ENCODE measurements at places on chromosomes 1 and 21.
A peak's percentile ranks its signal among the peaks of the same experiment; 100 is the strongest.

GRCh38 chr1:84823511-84823910 lies 69.5 kb downstream of the LPAR3 start:
- DNase-seq, result peak; percentile 55

DNA sequence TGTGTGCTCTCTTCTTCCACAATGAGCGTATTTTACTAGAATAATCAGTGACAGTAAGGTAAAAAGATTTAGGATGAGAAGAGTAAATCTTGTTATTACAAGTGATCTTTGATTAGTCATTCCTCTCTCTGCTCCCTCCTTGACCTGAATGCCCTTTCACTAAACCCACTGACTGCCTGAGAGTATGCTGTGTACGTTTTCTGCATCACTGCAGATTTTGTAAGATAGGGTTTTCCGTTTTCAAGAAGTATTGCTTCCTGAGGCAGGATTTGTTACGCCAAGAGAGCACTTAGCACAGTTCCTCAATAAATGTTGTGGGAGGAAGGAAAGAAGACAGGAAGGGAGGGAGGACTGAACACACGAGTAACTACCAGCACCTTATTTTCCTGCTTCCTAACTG lies 7.7 kb upstream of the LAMB3 start:
- peak; percentile 70 for DNase-seq

- no peak for DNase-seq
Measured at GRCh38 chr1:224670506-224670905, 54.4 kb downstream of the CNIH3 start.

DNA sequence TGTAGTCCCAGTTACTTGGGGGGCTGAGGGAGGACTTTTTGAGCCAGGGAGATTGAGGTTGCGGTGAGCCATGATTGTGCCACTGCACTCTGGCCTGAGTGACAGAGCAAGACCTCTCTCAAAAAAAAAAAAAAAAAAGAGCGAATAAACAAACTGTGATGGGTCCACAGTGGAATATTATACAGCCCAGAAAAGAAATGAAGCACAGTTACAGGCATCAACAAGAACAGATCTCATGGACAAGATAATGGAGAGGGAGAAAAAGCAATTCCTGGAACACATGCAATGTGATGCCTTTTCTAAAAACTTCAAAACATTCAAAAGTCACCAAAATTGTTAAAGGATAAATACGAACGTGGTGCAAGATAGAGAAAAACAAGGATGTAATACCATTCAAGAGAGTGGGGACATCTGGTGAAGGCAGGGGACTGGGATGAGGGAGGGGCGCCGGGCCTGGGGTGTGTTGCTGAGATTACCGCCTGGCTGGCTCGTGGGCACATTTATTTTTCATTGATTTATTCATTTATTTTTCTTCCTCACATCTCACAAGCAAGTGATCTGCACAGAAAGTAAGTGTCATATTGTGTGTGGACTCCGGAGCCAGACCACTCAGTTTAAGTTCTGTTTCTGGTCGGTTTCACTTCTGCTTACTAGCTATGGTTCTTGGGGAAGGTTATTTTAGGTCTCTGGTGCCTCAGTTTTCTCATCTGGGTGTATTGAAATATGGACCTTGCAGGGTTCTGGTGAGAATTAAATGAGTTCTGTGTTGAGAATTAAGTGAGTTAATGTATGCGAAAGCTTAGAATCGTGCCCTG lies 30.1 kb downstream of the ABCG1 start:
- DNase-seq, result no peak

GRCh38 chr21:29697555-29698193 lies 242.1 kb downstream of the GRIK1 start:
- no peak for DNase-seq

DNA sequence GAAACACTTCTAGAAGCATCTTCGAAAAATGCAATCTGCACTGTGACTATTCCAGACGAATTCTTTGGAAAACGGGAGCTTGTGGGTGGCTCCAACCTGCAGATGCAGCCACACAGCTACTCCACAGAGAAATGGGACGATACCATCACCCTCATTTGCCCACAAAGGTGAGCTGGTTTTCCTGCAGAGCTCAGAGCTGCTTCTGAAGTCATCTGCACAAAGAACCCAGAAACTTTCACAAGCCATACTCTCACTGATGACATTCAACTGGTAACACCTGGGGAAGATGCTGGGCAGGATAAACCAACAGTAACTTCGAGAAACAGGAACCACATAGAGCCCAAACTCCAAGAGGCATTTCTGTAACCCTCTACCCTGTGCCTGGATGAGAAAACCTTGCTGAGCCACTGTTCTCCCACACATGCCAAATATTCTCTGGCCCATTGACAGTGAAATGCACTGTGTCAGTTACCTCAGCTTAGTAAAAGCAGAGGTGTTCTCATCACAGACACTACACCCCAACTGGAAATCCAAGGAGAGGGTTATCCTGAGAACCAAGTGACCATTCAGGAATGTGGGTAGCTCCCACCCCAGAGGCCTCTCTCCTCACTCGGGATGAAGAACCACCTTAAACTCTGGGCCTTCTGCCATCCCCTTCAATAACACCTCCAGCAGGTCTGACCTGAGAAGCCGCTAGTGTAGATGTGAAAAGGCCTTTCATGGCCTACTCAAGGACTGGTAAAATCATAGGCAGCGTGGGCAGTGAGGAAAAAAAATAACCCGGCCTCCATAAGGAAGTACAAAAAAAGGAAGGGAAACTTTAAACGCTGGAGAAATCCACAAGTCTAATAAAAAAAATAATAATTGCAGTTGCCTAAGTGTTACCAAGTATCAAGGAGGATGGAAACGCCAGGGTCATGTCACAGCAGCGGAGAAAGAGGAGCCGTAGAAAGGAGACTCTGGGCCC lies 56.7 kb downstream of the HSF2BP start:
- DNase-seq, result no peak

DNA sequence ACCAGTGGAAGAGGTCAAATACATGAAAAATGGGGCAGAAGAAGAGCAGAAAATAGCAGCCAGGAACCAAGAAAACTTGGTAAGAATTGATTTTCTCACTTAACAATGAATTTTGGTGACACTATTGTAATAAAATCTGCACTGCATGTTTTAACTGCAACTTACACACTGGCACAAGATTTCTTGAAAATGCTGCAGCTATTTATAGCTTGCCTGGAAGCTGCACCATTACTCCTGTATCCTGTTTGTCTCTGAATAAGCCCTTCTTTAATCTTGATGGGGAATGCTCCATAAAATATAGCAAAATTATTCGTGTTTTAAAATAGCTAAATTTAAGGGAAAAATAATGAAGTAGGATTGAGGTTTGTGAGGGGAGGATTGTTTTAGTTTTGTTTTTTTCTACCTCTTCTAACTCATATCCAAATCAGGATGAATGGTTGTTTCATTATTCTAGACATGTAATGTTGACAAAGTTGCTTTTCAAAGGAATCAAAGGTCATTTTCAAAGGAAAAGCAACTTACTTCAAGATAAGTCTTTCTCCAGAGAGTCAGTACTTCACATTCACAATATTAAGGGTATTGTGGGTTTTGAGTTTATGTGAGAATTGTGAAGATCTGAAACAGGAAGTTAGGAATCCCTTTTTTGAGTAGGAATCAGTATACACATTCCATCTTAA lies 120.9 kb downstream of the C1orf21 start:
- peak; percentile 33 for DNase-seq

GRCh38 chr1:222165629-222166028 lies 382.3 kb downstream of the HHIPL2 start:
- peak; percentile 5 for DNase-seq

GRCh38 chr1:22203335-22203734 lies 60.4 kb upstream of the WNT4 start:
- DNase-seq, result no peak

- DNase-seq, result no peak
Measured at GRCh38 chr1:204713541-204713940, 28.0 kb upstream of the LRRN2 start.

GRCh38 chr1:152964536-152964935 lies 5.9 kb upstream of the SPRR4 start:
- DNase-seq, result no peak

DNA sequence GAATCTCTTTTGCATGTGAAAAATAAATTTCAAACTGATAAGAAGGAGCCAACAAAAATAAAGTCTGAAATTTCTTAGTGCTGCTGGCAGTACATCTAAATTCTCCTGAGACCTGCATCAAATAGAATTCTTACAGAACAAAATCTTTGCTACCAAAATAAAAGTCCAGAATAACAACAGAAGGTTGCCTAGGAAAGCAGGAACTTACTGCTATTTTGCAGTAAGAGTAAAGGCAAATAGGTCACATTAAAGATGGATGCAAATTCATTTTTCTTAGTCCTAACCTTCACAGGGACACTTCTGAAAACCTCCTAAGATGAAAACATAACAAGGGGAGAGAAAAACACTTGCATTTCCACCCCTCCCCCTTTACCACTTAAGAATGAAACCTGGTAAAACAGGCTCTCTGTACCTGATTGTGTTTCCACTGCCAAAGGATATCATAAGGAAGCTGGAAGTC lies 59.0 kb downstream of the RUSC1 start:
- peak; percentile 25 for DNase-seq

GRCh38 chr1:180231936-180232335 lies 1.9 kb downstream of the LHX4 start:
- DNase-seq, result no peak

DNA sequence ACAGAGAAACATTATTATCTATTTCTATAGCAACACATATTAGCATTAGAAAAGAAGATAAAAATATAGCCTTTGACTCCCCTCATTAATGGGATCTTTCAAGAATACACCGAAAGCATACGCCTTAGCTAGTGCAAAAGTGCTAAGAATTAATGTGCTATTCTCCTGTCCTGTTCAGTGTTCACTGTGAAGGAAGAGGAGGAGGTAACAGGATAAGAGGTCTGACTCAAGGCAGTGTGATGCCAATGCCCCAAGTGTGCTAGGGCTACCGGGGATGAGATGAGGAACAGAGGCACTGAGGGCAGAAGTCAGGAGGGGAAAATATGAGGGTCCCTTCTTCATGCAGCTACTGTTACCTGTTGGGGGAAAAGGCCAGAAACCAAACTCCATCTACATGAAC lies 43.5 kb downstream of the USP24 start:
- DNase-seq, result no peak

DNA sequence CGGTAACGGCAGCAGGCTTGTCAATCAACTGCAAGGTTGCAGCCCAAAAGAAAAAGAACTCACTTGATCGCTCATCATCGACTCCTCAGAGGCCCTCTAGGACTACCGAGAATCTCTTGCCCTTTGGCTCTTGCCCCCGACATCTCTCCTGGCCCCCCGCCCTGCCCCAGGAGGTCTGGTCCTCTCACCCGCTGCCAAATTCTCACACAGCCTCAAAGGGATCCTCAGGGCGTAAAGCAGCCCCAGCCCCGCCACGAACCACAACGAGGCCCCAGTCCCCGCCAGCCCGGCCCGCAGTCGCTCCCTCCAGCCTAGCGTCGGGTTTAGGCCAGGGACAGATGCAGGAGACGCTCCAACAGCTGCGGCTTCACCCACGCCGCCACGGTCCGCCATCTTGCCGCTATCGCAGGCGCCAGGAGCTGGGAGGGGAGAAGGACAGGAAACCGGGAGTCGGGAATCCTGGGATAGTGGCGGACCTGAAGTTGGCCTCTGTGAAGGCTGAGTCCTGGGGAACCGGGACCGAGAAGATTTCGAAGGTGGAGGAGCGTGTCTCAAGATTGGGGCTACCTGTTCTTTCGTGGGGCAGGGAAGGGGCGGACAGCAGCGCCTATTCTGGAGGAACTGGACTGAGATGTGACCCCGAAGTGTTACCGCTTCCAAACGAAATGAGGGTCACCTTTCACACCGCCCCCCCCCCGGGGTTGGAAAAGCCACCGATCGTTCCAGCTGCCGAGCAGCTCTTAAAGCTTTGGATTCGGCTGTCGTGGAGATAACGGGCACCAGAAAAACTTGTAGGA lies at the start of gene ST7L:
TSS of gene ST7L (minus strand) at position 421 of the 797 bp plus-strand sequence. CDS start at position 393, 28 bp downstream.
- peak; percentile 76 for DNase-seq

- no peak for DNase-seq
Measured at GRCh38 chr1:217895841-217896240, 264.7 kb downstream of the SPATA17 start.

- no peak for DNase-seq
Measured at GRCh38 chr1:155293086-155293749, 8.0 kb downstream of the PKLR start.

DNA sequence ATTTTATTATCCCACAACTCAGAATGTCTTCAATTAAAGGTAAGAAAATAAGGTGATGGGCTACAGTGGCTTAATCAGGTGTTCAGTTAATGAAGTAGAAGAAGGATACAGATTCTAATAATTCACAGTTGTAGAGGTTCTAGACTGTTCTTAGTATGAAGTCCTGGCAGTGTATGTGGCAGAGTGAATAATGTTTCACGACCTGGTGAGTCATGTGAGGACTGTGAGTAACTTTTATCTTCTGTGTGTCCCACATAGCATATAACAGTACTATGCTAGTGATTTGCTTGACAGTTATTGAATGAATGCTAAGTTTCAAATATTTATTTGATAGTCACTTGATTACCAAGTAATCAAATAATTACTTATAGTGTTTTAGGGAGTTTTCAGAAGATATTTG lies 20.0 kb downstream of the SLC16A4 start:
- DNase-seq, result peak; percentile 66

DNA sequence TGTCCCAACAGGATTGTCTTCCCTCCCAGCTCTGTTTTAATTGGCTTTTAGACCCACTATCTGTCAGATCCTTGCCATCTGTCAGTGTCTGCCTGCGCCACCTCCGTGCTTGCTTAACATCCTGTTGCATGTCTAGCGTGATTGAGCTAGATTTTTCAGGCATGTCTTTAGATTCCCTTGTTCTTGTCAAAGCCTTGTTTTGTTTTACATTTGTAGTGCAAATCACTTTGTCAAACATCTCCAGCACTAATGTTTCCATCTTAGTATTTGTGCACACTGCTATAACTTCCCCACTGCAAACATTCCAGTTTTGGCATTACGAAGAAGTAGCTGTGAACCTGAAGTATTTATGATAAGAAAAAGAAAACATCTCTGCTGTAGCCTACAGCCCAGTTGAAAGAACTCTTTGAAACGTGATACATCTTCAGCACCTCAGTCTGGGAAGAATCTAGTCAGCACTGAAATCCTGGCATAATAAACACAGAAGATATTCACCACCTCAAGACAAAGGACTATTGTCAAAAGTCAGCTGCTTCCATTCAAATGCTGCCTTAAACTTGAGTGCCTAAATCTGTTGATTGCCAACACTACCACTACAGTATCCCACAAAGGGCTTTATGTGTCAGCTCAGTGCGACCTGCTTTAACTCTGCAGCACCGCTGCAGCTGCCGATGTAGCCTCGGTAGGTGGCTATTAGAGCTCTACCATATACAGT lies 105.0 kb downstream of the FNBP1L start:
- DNase-seq, result peak; percentile 41

DNA sequence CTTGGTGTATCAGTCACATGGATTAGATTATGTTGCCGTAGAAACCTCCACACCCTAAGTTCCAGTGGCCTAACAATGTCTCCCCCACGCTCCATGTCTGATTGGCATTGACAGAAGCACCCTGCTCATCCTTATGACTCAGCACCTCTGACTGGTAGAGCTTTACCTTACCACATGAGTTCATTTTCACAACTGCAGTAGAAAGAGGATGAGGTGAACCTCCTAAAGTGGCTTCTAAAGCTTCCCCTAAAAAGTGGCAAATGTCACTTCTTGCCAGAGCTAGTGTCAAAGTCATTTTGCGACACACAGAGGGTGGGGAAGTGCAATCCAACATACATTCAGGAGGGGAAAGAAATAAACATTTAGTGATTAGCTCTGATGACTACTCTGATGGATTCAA lies 30.6 kb upstream of the LYPD8 start:
- no peak for DNase-seq
